SJCRH30 (cell line): ENCODE measurements at places on chromosomes 1 and 21.

DNA sequence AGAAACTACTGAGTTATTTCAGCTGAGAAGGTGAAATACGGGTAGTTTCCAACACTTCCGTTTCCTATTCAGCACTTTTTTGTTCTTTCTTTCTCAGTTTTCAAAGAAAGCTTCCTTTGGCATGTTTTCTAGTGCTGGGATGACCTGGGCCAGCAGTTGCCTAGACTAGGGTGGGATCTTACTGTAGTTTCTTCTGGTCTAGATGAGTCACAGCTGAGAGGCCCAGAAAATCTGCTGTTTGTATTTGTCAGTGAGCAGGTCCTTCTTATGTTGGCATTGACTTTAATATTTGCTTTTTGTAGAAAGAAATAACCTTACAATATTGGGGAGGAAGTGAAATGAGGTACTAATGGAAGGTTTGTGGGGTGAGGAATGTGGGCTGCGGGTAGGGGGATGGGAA is 22.2 kb downstream of the C1orf21 start:
- DNase-seq: no peak

GRCh38 chr1:72845381-72845780 is 563.0 kb upstream of the NEGR1 start:
- no peak for DNase-seq

GRCh38 chr1:61318319-61319125 is 236.2 kb downstream of the NFIA start:
- DNase-seq: peak; percentile 58

- peak; percentile 87 for DNase-seq
Observed at GRCh38 chr1:77292551-77292950, 10.7 kb downstream of the AK5 start.

- DNase-seq: no peak
Observed at GRCh38 chr1:230085178-230085515, 18.1 kb downstream of the GALNT2 start.

- DNase-seq: no peak
Observed at GRCh38 chr1:172266528-172267174, 153.8 kb upstream of the C1orf105 start.

- DNase-seq: no peak
Observed at GRCh38 chr1:6206520-6206855, 569 bp downstream of the RNF207 start.

GRCh38 chr1:109757936-109758786 is 5.6 kb downstream of the EPS8L3 start:
- DNase-seq: no peak

GRCh38 chr21:43609501-43610340 is 49.6 kb downstream of the HSF2BP start:
- peak; percentile 93 for DNase-seq

- no peak for DNase-seq
Observed at GRCh38 chr1:80776266-80776665, 1024.5 kb upstream of the ADGRL2 start.

DNA sequence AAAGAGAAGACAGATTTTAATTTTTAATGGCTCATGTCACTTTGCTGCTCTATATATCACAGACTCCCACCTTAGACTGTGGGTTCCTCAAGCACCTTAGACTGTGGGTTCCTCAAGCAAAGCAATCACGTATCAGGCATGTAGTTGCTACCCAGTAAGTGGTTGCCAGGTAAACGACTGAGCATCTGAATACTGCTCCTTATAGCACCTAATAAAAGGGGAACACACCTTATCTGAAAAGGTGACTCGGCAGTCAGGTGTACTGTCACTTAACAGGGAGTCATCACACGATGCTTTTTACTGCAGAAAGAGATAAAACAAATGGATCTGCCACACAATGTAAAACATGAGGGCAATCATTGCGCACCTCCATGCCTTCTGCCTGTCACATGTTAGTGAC is 92.5 kb upstream of the LPGAT1 start:
- no peak for DNase-seq

GRCh38 chr1:70247768-70248167 is 26.6 kb downstream of the SRSF11 start:
- DNase-seq: no peak

DNA sequence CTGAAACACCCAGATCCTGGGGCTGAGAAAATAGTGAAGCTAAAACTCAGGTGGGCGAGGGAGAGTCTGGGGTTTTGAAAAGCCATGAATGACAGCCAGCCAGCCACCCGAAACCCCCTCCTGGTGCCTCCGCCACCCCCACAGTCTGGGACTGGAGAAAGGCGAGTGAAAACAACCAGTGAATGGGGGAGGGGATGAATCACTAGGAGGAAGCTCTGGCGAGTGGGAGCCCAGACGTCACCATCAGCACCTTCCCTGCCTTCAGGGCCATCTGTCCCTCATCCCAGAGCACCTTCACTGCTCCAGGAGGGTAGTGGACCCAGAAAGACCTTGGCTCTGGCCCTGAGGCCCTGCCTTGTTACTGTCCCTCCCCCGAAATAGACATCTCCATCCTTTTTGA is 9.2 kb downstream of the RORC start:
- DNase-seq: no peak

DNA sequence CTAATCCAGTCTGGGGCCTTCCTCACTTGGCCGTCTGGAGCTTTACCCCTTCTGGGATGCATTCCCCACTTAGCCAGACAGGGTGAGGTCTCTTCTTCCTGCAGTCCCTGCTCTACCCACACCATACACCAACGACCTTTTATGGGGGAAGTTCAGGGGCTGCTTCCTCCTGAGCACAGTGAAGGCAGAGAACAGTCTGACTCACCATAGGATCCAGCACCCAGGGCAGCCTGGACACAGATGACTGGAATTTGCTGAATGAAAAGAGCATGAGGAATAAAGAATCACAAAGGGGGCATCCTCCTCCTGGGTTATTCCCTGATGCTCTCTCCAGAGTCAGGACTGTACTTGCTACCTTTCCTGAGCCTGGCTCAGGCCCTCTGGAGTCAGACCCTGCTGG is 4.6 kb upstream of the FOXE3 start:
- DNase-seq: no peak

DNA sequence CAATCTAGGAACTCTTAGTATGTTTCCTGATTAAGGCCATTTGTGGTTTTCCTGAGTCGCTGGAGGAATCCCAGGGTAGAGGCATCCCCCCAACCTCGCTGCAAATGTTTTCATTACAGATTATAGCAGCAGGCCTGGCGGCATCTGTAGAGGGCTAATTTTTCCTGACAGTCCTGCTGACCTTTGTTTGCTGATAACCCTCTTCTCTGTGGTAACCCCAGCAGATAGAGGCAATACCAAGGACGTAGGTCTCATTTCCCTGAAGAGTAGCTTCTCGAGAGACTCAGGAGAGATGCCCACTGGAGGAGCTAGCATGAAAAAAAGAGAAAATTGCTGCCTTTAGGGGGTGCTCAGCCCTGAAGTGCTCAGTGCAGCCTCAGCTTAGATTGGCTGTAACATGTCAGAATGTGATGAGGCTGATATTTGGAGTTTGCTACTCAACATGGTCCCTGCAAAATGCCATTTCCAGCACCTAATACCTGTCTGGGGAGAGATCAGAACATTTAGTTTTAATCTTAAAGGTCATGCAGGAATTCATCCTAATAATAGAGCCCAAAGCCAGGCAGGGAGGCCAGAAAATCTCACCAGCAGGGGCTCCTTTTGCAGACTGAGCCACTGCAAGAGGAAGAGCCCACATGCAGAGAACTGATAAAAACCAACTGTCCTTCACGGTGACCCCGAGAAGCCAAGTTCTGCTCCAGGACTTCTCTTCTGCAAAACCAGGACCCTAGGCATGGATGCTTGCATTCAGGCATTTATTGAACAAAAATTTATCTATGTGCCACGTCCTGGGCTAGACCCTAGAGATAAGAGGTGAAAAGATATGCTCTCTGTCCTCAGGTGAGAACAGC is 184.5 kb downstream of the KAZN start:
- no peak for DNase-seq

DNA sequence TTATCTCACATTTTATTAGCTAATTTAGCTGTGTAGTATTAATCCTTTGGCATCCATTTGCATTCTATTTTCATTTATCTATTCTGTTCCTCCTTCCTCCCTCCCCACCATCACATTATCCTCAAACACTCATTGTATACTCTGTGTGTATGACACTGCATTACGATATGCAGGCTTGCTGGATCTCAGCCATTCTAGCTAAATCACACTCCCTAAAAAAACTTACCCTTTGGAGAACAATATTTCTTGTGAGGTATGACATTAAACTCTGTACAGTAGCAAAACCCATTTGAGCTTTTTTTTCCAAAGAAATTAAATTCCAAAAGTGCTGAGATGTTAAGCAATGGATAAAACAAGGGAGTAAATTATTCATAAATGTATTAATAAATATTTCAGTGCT is 11.4 kb upstream of the RAB3GAP2 start:
- DNase-seq: no peak

- no peak for DNase-seq
Observed at GRCh38 chr1:185317886-185318310, 855 bp upstream of the IVNS1ABP start.

GRCh38 chr1:82240571-82240970 is 439.8 kb downstream of the ADGRL2 start:
- DNase-seq: no peak

- no peak for DNase-seq
Observed at GRCh38 chr1:11571906-11572616, 82.2 kb downstream of the FBXO2 start.

GRCh38 chr1:156461781-156462647 is 38.6 kb downstream of the MEF2D start:
- no peak for DNase-seq

- peak; percentile 52 for DNase-seq
Observed at GRCh38 chr1:21149855-21150432, 26.8 kb downstream of the EIF4G3 start.
